ENCODE measurements at places on chromosomes 5 and 9.

GRCh38 chr5:142151436-142152383 lies 43.1 kb downstream of the NDFIP1 start:
- peak; percentile 22 for DNase-seq

DNA sequence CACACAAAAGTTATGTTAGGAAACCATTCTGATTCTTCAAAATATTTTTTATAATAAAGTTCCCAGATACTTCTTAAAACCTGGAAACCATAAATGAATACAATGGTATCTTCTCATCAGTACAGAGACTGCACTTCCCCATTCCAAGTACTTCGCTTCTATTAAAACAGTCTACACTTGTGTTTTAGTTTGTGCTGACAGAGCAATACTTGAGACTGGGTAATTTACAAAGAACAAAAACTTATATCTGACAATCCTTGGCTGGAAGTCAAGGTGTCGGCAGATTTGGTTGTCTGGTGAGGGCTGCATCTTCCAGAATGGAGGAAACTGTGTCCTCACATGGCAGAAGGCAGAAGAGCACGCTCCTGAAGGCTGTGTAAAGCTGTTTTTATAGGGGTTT lies 70.1 kb downstream of the RFX3 start:
- DNase-seq = no peak

DNA sequence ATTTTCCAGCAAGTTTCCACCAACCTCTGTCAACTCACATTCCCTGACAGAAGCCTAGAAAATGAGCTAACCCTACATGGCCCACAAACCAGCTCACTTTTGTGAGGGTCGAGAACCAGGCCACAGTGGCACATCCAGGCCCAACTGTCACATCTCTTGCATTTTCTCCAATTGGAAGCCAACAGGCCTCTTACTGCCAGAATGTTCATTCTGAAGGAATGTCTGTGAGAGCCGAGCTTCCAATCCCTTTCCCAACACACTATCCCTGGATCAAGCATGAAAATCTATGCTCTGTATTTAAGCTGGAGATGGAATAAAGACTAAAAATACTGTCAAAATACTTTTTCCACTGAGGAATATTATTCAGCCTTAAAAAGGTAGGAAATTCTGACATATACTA lies 20.0 kb downstream of the MARCHF3 start:
- no peak for DNase-seq

DNA sequence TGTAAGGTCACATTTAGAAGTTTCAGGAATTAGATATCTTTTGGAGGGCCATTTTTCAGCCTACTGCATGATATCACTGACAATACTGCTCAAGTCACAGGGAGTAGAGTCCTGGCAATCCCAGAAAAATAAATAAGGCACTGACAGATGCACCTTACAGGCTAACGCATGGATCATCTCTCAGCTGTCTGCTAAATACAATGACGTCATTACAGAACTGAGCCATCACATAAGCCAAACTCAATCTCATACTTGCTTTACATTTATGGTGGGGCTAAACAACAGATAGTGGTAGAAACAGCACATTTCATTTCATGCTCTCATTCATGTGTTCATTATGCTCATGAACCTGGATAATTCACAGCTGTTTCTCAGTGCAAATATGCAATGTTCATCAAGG lies 243.7 kb downstream of the SEMA5A start:
- no peak for DNase-seq

DNA sequence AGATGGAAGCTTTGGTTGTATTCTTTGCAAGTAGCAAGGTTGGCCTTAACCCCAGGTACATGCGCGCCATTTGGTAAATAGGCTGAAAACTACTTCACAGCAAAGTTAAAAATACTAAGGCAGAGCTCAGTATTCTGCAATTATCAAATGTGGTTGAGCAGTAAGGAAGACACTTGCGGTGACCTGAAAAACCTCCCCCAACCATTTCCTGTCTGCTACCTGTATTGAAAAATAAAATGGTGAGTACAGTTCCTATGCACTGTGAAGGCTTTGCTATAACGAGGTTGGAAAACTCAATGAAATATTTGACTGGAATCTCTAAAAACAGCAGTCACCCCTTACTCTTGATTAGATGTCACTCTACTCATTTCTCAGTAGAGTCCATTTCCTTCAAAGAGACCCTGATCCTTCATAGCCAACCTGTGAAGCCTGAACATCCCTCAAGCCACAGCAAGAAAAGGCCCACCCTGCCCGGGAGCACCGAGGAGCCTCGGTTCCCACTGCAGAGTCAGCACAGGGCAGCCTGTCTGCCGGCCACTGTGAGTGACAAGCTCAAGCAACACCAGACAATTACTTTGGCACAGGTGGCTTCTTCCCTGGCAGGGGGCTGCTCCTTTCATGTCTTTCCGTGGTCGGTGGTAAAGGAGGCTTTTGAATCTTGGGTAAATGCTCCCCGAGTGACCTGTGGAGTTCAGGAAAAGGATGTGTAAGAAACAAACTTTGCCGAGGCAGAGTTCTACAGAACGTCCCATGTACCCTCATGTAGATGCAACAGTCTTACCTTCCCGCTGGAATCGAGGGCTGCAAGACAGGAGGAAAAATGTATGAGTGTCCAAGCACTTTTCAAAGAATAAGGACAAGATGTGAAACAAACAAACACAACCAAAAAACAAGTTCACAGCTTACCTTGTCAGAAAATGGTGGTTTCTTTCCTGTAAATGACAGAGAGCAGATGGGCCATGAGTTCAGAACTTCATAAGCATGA lies 29.6 kb downstream of the C5orf58 start:
- no peak for DNase-seq

DNA sequence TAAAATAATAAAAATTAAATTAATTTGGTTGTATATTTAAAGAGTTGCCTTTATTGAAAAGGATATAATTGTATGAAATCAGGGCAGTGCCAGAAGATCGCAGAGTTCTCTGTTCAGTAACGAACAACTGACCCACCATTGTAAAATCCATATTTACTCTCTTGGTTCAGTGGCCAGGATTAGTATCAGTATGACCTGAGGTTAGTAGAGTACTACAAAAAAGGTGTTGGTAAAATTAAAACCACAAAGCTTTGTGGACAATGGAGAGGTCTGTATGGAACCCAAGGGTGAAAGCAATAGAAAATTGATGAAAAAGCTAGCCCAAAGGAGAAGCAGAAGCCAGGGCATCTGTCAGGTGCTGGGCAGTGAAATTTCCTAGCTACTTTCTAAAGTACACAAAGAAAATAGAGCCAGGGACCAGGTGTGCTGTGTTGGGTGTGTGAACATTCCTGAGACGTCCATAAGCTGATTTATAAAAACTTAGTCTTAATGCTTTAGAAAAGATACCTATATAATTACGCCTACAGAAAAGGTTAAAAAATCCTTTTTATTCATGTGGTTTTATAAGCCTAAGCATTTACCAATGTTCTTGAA lies 159.5 kb downstream of the AOPEP start:
- DNase-seq = no peak

DNA sequence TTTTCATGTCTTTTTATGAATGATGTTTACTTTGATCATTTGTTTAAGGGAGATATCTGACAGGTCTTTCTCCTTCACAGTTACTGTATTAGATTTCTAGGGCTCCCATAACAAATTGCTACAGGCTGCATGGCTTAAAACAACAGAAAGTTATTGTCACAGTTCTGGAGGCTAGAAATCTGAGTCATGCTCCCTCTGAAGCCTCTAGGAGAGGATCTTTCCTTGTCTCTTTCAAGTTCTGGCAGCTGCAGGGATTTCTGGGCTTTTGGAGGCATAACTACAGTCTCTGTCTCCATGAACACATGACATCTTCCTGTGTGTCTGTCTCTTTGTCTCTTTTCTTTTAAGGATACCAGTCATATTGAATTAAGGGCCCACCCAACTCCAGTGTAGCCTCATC lies 557.3 kb upstream of the SEMA6A start:
- DNase-seq = no peak

DNA sequence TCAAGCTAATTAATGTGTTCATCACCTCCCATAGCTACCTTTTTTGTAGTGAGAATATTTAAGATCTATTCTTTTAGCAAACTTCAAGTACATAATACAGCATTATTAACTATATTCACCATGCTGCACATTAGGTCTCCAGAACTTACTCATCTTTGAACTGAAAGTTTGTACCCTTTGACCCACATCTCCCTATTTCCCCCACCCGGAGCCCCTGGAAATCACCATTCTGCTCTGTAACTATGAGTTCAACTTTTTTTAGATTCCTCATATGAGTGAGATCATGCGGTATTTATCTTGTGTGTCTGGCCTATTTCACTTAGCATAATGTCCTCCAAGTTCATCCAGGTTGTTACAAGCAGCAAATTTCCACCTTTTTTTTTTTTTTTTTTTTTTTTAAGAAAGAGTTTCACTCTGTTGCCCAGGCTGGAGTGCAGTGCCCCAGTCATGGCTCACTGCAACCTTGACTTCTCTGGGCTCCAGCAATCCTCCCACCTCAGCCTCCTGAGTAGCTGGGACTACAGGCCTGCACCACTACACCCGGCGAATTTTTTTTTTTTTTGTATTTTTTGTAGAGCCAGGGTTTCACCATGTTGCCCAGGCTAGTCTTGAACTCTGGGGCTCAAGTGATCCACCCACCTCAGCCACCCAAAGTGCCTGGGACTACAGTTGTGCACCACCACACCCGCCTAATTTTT lies 100.4 kb upstream of the SAP30L start:
- DNase-seq = no peak

GRCh38 chr9:93037476-93037971 lies 21.0 kb upstream of the SUSD3 start:
- no peak for DNase-seq

- DNase-seq = no peak
These were observed 145.2 kb downstream of the TENT4A start for GRCh38 chr5:6858419-6858818.

DNA sequence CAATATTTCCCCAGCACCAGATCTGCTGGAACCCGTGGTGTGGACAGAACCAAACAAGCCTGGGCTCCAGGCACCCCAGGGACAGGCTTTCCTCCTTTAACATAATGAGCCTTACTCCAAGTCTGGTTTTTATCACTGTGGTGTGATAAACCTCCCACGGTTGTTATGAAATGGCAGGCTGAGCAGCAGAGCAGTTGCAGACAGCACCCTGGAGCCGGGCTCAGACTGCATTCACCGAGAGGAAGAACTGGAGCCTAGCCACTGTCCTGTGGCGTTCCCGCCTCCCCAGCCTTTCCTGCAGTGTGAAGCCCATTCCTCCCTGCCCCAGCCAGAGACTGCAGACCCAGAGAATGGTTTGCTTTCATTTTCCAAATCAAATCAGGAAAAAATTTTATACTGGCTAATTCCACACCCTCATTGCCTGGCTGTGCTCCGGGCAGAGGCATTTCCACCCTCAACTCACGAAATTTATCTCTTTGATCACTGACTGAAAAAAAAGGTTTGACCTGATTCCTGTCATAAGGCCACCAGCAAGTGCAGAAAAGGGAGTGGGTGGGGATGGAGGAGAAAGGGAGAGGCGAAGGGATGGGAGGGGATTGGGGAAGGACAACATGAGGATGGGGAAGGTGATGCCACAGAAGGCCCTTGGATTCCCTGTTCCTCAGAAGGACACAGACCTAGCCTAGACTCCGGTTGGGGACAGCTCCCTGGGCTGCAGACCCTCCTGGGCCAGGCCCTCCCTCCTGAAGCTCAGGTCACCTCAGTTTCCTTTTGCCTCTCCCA lies 18.9 kb downstream of the IPPK start:
- no peak for DNase-seq

DNA sequence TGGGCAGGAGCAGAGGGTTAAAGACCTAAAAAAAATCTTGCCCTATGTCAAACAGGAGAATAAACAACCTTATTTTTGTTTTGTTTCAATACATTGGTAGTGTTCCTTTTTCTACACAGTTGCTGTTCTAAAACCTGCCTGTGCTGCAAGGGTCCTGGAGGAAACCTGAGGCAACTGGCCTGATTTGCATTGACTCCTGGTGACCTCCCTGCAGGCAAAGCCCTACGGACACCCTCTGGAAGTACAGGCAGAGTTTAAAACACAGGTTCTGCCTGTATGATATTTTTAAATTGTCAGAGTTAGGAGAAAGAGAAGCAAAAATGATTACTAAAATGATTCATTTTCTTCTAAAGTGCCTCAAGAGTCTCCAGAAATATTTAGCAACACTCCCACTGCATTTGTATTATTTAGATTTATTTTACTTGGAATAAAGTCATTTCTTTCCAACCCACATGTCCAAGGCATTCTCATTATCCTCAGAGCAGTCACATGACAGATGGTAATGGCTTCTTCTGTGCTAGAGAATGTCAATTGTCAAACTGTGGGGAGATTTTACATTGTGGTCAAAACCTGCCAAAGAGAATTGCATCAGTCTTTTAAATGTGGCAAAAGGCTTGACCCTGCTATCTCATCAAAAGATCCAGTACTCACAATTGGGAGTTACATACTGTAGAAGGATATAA lies 559.6 kb downstream of the CETN3 start:
- no peak for DNase-seq

DNA sequence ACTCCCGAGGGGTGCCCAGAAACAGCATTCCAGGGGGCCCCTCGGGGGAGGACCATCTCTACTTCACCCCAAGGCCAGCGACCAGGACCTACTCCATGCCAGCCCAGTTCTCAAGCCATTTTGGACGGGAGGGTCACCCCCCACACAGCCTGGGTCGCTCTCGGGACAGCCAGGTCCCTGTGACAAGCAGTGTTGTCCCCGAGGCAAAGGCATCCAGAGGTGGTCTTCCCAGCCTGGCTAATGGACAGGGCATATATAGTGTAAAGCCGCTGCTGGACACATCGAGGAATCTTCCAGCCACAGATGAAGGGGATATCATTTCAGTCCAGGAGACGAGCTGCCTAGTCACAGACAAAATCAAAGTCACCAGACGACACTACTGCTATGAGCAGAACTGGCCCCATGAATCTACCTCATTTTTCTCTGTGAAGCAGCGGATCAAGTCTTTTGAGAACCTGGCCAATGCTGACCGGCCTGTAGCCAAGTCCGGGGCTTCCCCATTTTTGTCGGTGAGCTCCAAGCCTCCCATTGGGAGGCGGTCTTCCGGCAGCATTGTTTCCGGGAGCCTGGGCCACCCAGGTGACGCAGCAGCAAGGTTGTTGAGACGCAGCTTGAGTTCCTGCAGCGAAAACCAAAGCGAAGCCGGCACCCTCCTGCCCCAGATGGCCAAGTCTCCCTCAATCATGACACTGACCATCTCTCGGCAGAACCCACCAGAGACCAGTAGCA lies 83.9 kb downstream of the GOLPH3 start:
- no peak for DNase-seq

GRCh38 chr5:149282966-149283332 lies 11.3 kb downstream of the AFAP1L1 start:
- DNase-seq = no peak

- DNase-seq = no peak
These were observed 68.8 kb downstream of the YIPF5 start for GRCh38 chr5:144101616-144102015.

- no peak for DNase-seq
These were observed 133.8 kb downstream of the ARHGEF28 start for GRCh38 chr5:73759771-73760170.

GRCh38 chr9:69474821-69475220 lies 149.8 kb downstream of the ENTREP1 start:
- no peak for DNase-seq

GRCh38 chr5:67591491-67591890 lies 394.9 kb upstream of the CD180 start:
- DNase-seq = no peak

GRCh38 chr9:3868012-3868411 lies 342.2 kb upstream of the RFX3 start:
- DNase-seq = no peak

GRCh38 chr9:137026828-137027227 lies 1.2 kb downstream of the ABCA2 start:
- no peak for DNase-seq

Measured in activated T-cell treated with anti-CD3 and anti-CD28 coated beads for 48 hours (primary cell).